ENCODE measurements at places on chromosomes 3 and 15.

DNA sequence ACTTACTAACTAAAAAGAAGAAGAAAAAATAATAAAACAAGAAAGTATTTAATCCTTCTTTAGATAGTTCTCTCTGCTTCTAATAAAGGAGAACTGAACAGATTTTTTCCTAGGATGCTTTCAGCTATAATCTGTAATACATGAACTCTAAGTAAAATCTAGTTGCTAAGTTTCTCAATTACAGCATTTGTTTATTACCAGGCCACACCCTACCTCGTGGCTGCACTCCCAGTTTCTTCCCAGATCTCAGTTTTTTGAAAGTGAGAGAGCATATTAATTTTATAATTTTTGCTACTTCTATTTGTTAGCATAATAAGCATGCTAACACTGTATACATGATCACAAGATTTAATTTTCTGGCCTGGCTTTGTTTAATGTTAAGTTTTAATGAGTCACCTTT, 258.3 kb downstream of the IL5RA start:
- no peak for DNase-seq

DNA sequence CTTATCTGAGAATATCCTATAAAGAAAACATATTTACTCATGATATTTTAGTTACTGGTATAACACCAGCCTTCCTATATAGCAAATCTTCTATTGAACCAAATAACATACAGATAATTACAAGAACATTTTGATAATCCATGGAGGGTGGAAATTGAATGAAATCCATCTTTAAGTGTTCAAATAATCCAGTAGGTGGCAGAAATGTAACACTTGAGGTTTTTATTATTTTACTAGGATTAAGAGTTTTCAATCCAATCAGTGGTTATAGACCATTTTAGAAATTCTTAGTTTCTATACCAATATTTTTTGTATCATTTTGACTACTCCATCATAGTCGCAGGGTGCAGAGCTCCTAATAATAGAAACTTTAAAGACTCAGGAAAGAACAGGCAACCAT, 101.9 kb upstream of the KCNH8 start:
- DNase-seq: no peak

GRCh38 chr15:75437721-75438120, 13.8 kb downstream of the SIN3A start:
- DNase-seq: no peak

- no peak for DNase-seq
Measured at GRCh38 chr15:68719672-68720071, 101.0 kb downstream of the ANP32A start.

DNA sequence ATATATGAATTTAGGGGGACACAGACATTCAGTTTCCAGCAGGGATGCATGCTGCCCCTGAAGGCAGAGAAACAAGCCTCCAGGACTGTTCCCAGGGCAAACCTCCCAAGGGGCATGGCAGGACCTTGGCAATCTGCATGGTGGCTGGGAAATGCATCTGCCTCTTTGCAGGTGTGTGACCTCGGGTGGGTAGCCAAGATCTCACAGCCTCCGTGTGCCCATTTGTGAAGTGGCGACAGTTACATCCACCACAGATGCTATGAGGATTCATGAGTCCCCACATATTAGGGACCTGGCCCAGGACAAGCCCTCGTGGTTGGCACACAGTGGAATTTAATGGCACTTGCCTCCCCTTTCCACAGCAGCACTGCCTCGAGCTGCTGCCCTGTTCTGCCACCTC, 29.9 kb downstream of the SLC28A1 start:
- DNase-seq: no peak

DNA sequence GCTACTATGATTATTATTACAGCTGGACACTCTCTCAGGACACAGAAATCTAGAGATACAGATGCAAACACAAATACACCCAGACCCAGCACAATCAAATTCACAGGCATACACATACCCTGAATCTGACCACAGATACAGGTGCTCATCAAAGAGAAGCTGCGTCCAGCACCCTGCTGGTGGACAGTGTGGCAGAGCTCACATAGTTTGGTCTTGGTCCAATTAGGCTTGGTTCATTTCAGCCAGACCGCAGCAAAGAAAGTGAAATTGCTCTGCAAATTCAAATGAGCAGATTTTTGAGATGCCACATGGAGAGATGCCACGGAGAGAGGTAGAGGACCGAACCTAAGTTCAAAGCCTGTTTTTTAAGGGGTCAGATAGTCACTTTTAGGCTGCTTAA, 55.6 kb downstream of the ANAPC13 start:
- DNase-seq: no peak

DNA sequence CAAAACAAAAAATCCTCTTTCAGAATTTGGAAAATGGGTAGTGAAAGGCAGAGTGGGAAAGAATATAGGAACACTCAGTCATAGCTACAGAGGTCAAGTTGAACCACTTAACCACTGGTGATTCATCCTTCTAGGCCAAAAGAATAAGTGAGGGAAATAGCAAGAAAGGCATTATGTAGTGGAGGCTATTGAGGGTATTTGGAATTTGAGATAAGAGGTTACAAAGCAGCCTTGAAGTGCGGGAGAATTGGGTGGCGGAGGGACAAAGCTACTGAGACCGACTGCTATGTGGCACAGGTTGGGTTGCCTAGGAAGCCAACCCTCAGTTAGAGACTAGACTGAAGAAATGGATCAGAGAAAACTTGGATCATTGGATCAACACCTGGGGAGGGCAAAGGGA, 109.5 kb downstream of the SYNPR start:
- no peak for DNase-seq
